ENCODE measurements at places on chromosomes 7 and 10.

DNA sequence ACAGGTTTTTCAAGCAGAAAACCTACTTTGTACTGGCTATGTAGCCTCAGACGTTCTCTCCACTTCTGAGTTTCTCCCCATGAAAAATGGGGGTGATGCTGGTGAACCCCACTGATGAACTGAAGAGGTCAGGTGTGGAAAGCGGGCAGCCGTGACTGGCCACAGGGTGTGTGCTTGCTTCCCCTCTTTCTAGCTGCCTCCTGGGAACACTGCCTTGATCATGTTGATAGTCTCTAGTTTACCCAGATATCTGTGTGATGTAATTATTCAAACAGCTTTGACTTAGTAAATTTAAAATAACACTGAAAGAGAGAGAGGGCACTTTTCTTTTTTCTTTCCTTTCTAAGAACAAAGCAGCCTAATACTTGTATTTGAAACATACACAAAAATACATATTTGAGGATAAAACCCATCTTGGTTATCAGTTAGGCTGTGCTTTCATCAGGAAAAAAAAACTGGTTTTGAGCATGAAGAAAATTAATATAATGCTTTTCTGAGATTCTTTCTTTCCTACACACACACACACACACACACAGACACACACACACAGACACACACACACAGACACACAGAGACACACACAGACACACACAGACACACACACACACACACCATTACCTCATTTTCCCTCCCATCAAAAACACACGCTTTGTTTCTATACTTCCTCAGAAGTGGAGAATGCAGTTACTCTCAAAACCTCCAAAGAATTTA, 76.7 kb downstream of the MACC1 start:
- DNase-seq = no peak

DNA sequence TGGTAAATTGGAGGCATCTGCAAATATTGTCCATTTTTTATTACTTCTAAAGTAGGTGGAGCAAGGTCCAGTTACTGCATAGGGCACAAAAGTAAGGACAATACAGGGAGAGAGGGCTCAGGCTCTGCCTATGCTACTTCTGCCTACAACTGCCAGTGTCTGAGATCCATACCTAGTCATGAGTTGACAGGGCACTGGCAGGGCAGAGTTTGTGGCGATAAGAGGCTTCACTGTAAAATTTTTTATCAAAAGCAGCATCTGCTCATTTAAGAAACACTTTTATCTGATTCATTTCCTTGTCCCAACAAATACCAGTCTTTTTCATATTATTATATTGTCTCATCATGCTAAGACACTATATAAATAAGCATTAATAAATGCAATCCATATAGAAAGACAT, 178.0 kb downstream of the LRRN3 start:
- DNase-seq = no peak

DNA sequence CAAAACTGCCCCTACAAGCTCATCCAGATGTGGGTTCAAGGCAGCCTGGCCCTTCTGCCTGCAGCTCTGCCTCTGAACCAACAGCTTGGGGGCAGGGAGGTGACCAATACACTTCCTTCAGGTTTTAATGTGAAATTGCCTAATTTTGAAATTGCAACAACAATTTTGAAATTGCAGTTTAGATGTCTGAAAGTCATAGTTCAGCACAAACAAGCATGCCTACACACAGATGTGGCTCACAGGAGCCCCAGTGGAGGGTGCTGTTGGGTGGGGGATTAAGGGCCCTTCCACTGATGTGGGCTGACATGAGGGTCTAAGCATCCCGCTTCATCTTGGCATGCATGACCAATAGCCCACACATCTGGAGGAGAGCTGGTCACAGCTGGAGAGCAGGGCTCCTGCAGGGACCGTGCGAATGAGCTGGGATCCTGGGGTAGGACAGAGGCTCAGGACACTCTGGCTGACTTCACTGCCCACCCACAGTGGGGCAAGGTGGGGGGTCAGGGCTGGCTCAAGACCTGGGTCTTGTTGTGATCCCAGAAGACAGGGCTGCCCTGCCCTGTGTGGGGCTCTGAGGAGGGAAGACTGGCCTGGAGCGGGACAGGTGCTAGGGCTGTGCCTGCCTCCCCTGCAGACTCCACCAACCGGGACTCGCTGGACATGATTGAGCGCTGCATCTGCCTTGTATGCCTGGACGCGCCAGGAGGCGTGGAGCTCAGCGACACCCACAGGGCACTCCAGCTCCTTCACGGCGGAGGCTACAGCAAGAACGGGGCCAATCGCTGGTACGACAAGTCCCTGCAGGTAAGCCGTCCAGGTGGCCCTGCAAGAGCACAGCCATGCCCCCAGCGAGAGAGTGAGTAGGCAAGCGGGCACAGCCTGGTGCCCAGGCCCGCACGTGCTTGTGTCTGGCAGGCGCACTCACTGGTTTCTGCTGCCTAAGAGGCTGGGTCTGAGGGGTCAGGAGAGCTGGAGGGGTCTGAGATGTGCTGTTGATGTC, 32.3 kb downstream of the CHAT start:
- DNase-seq = no peak

DNA sequence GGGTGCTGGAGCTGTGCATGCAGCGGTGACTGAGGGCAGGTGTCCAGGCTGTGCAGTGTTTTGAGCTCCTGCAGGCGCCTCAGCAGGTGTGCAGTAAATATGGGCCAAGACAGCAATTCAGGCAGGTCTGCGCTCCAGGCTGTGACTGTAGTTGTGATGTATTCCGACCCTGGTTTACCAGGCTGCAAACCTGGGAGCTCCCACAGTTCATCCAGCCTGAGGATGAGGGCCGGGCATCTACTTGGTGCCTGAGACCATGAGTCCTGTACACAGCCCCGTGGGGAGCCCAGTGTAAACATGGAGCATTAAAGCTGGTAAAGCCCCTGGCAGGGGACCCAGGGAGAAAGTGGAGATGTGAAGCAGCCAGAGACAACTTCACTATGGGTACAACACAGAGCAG, 82.8 kb downstream of the VOPP1 start:
- DNase-seq = no peak

GRCh38 chr10:11106621-11107374, 89.1 kb downstream of the CELF2 start:
- no peak for DNase-seq
